ENCODE measurements at places on chromosomes 11 and 22.

DNA sequence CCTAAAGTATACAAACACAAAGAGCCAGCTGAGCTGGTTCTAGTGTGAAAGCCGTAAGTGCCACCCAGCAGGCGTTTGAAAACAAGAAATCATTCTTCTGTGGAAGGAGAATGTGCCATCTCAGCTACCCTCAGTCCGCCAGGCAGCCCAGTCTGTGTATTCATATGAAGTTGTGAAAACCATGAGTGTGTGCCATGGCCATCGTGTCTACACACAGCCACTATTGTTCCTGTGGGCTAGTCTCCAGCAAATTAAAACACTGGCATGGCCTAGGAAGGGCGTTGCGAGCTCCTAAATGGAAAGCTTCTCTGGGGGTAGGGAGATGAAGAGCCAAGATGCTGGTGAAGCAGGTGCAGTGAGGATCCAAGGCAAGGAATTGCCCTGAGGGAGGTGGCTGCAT lies 51.5 kb upstream of the HORMAD2 start:
- no peak for DNase-seq

DNA sequence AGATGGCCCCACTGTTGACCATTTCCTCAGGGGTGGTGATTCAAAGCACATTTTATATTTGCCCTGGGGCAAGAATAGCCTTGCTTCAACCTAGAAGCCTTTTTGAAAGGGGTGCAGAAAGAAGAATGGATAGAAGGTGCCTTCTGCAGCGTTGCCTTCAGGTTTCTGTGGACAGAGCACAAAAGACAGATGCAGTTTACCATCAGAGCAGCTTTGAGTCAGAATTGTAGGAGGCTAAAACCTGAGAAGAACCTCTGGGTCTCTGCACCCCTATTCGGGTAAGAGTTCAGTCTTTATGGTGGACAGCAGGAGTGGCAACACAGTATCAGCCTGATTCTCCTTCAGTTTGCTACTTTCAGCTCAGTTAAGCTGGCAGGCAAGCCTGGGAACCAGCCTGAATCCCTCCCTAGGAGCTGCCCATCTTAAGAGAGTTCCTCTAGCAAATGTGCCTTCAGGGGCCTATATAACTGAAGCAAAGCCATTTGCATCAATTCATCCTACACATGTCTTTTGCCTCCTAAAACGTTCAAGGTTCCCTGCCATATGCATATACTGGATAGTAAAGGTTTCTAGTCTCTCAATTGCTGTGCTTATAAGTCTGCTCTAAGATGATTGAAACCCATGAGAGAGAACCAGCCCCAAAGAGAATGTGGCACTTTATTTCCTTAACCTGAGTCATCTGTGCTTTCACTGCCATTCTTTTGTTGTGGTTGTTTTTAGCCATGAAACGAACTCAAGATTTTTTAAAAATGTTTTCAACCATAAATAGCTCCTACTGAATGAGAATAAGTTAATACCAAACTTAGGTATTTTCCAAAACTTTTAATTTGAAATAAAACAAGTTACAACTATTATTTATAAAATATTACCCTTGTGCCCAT lies 123.0 kb downstream of the TRIM44 start:
- no peak for DNase-seq

- no peak for DNase-seq
Measured at GRCh38 chr22:31618057-31618456, 44.0 kb downstream of the PISD start.

DNA sequence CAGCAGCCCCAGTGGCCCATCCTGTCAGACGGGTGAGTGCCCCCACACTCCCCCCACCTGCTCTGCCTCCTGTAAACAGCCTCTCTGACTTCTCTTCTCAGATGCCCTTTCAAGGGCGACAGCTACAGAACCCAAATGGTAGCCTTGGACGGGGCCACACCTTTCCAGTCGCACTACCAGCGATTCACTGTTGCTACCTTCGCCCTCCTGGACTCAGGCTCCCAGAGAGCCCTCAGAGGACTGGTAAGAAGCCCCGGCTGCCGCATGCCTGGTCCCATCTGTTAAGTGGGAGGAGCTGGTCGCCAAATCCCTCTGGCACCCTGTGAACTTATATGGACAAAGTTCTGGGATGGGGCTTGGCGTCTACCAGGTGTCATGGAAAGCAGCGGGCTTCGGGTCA lies 6.2 kb downstream of the ZP1 start:
- no peak for DNase-seq

- no peak for DNase-seq
Measured at GRCh38 chr11:126502982-126503381, 147.5 kb downstream of the ST3GAL4 start.

- DNase-seq, result no peak
Measured at GRCh38 chr22:37502342-37503182, 16.4 kb upstream of the MFNG start.

DNA sequence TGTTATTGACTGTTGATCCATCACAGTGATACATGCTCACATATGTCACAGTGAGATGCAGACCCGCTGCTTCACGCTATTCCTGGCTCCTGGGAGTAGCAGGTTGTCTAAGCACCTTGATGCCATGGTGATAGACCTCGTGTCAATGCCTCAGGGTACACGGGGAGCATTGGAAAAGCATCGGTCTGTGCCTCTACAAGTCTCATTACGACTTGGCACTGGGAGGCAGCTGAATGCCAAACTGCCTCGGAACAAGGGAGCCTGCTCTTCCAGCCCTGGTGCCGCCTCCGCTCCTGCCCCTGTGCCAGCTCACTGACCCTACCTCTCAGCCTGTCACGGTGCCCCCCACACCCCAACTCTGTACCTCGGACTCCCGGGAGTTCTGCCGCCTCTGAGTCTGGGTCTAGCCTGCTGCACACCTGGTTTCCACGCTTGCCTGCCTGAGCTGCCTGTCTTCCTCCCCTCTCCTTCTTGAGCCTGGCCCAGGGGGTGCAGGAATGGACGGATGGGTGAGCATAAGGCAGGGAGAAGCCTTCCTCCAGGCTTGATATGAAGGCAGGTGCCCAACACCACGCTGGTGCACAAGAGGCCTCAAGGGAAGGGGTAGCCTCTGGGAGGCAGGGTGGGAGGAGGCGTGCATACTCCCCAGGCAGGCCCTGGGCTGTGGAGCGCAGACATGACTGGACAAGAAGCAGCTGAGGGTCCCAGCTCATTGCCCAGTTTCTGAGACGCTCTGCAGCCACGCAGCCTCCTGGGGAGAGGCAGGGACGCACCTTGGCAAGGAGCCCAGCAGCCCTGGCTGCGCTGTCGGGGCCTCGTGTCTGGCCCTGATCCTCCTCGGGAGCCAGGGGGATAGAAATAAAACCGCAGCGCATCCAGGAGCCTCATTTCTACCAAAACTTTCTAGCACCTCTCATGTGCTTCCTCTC lies 1.8 kb upstream of the NFAM1 start:
- DNase-seq, result peak; percentile 69

DNA sequence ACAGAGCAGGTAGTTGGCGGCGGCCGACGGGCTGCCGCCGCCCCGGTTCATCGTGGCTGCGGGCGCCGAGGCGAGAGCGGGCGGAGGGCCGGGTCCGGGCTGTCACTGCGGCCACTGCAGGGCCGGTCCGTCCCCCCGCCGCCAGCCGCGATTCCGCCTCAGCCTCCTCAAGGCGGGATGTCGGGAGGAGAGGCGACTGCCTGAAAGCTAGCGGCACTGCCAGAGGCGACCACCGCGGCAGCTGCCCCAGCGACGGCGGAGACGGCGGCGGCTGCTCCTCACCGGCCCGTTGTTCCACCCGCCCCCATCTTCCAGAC lies 234 bp downstream of the SESN3 start:
- no peak for DNase-seq

- no peak for DNase-seq
Measured at GRCh38 chr22:35039625-35040024, 26.3 kb upstream of the ISX start.

- DNase-seq, result no peak
Measured at GRCh38 chr11:134497586-134497985, 85.5 kb upstream of the B3GAT1 start.

- DNase-seq, result no peak
Measured at GRCh38 chr11:111392552-111392951, 13.5 kb upstream of the POU2AF1 start.

DNA sequence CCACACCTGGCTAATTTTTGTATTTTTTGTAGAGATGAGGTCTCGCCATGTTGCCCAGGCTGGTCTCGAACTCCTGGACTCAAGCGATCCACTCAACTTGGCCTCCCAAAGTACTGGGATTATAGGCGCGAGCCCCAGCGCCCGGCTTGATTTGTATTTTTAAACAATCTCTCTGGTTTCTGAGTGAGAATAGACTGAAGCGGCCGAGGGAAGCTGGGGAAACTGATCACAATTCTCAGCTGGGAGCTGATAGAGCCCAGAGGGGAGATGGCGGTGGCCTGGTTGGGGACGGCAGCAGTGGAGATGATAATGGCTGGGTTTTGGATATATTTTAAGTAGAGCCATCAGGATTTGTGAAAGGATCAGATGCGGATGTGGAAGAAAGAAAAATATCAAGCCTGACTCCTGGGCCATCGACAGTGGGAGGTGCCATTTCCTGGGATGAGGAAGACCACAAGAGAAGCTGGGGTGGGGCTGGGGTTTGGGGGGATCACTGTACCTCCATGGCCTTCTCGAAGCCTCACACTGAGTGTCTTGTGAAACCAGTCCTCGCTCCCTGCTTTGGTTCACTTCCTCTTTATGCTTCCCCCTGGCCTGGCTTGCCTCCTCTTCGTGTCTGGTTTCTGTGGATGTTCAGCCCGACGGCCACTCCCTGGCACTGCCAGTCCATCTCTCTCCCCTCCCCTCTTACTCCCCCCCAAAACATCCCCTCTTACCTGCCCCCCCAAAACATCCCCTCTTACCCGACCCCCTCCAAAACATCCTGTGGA lies 51.9 kb downstream of the IGLL1 start:
- peak; percentile 54 for DNase-seq

DNA sequence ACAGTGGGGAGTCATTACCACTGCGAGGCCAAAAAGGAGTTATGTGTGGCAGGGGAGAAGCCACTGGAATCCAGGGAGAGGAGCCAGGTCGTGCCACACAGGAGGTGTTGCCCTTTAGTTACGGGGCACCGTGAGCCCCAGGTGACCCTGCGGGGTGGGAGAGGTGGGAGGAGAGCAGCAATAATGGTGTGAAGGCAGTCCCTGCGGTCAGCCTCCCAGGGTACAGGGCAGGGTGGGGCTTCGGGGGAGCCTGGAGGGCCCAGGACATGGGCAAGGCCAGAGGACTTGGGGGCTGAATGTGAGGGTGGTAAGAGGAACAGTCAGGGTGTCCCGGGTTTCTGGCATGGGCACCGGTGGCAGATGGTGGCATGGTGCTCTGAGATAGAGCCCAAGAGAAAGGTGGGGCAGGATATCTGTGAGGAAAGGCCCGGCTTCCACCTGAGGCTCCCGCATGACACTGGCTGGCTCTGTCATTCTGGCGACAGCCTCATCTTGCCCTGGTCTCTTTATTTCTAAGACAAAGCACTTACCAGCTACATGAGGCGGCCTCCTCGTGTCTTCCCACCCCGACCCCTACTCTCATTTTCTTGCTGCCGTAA lies 82.6 kb upstream of the LMO1 start:
- DNase-seq, result no peak

GRCh38 chr11:19890308-19890707 lies 177.7 kb downstream of the NAV2 start:
- DNase-seq, result no peak

GRCh38 chr11:92259861-92260260 lies 35.2 kb downstream of the FAT3 start:
- no peak for DNase-seq

DNA sequence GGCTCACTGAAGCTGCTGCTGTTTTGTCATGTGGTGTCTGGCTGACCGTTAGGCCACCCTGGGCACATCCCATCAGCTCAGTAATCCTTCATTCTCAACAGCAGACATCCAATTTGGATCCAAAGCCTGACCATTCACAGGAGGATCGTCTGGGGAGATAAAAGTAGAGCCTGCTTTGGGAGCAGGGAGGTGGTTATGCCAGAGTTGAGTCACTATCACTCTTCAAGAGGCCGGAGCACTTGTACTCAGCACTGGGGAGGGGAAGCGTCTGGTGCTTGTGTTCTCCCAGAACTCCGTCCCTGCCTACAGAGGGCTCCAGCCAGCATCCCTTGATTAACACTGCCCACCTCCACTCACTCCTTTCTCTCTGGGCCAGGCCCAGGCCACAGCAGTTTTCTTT lies 382.6 kb downstream of the OPCML start:
- no peak for DNase-seq

DNA sequence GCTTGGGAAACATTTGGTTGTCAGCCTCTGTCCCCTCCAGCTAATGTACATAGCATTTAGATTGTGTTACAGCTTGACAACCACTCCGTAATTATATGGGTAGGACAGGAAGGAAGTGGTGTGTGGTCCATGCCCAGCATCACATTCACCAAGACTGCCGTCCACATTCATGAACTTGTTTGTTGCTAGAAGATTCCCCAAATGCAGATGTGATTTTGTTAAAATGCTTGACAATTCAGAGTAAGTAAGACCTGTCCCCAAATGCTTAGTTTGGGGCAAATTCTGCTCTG lies 1482.7 kb downstream of the TBC1D22A start:
- no peak for DNase-seq

DNA sequence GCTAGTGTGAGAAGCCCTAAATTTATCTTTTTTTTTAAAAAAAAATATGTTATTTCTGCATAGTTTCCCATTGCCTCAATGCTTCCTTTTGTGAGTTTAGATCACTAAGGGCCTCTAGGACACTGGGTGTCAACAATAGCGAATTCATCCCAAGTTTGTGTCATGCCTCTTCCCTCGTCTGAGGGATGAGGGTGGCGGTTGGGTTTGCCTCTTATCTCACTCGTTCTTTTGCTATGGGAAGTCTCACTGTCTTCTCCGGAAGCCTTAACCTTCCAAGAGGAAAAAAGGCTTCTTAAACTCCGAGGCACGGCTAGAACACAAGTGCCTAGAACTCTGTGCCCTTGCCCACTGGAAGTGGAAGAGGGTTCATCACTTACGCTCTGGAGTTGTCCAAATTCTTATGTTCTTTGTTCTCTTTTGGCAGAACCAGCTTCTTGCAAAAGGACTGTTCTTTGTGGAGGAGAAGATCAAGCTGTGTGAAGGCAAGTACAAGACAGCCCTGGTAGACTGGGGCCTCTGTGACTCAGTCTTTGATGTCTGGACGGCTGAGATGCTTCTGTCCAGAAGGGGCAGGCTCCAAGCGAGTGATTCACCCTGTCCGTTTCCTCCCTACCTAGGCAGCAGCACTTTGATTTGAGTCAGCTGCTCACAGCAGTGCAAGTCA lies 78.5 kb downstream of the TRAF6 start:
- no peak for DNase-seq

GRCh38 chr11:26473216-26474194 lies 98.6 kb downstream of the MUC15 start:
- DNase-seq, result no peak

GRCh38 chr11:9158898-9159391 lies 67.5 kb upstream of the SCUBE2 start:
- DNase-seq, result no peak
